ENCODE measurements at places on chromosomes 7 and 10.

- DNase-seq, result no peak
Observed at GRCh38 chr7:110888641-110889040, 202.3 kb upstream of the LRRN3 start.

- DNase-seq, result peak; percentile 40
Observed at GRCh38 chr10:86899670-86900276, 57.6 kb downstream of the MMRN2 start.

- peak; percentile 23 for DNase-seq
Observed at GRCh38 chr7:140003913-140004382, 58.8 kb downstream of the PARP12 start.

DNA sequence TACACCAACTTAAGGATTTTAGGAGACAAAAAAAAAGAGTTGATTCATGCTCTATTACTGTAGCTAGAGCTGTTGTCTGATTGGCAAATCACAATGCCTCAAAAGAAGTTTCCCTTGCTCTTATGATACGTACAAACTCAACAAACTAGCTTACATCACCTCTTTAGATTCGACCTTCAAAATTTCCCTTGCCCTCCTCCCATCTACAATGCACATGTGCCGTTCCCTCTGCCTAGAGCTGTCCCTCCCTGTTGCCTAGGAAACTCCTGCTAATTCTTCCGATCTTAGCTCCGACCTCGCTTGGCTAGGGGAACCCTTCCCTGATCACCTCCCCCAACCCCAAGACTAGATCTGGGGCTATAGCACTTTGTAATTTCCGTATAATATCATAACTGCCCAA, 55.4 kb downstream of the MAP3K8 start:
- DNase-seq, result no peak

- DNase-seq, result no peak
Observed at GRCh38 chr7:1666823-1667565, 3.1 kb upstream of the ELFN1 start.

DNA sequence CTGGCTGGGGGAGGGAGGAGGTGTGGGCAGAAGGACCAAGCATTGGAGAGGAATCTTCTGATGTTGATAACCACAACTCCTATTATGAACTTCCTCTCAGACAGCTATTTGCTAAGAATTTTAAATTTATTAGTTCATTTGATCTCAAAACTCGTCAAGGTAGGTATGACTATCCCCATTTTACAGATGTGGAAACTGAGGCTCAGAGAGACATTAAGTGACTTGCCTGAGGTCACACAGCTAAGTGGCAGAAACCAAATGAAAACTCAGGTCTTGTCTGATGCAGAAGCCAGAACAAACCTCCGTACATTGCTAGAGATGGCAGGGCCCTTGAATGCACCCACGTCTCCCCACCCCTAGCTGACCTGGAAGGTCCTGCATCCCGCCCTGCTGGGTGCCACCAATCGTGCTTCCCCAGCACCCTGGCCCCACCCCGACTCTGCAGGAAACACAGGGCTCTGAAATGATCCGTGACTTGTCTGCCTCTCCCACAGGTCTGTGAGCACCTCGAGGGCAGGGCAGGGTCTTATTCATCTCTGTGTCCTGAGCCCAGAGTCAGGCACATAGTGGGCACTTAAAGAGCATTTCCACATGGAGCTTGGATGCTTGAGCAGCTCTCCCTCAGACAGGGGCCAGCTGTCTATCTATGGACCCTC, 5.6 kb upstream of the PALD1 start:
- no peak for DNase-seq

DNA sequence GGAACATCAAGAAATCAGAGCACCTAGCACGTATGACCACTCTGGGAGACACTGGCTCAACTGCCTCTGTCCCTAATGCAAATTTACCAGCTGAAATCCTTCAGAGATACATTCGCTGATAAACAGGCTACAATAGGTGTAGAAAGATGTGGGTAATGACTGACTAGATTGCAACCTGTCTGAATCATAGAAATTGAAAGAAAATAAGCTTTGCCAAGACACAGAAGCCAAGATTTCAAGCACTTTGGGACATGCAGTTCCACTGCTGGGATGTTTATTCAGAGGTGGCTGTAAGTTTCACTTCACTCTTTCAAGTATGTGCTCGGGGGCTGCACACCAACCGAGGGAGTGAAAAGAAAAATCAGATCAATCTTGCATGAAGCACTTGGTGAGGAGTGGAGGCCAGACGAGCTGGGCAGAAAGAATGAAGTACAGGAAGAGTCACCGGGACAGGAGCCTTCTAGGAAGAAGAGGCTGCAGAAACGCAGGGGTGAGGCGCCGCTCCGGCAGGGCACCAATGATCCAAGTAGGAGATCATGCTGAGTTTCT, 276.7 kb downstream of the PARD3 start:
- no peak for DNase-seq

- DNase-seq, result no peak
Observed at GRCh38 chr7:69622960-69623359, 24.7 kb downstream of the AUTS2 start.

- DNase-seq, result no peak
Observed at GRCh38 chr10:126201603-126202002, 186.7 kb downstream of the ADAM12 start.

- no peak for DNase-seq
Observed at GRCh38 chr7:53768186-53768585, 732.8 kb downstream of the POM121L12 start.

- DNase-seq, result no peak
Observed at GRCh38 chr7:85567983-85568382, 381.1 kb upstream of the SEMA3D start.

DNA sequence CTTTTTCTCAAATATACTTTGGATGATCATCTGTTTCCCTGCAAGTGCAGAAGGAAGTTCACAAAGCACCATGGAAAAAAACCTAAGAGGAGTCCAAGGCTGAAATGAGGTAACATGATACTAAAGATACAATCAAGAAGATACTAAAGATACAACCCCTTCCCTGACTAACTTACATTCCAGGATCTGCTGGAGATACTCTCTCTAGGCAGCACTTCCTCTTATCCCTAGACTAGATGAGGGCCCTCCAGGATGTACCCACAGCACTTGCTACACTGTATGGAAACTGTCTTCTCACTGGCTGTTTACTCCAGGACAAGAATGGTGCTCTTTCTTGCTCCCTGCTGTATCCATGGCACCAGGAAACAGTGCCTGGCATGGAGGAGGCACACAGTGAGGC, 116.4 kb upstream of the NFE2L3 start:
- no peak for DNase-seq

DNA sequence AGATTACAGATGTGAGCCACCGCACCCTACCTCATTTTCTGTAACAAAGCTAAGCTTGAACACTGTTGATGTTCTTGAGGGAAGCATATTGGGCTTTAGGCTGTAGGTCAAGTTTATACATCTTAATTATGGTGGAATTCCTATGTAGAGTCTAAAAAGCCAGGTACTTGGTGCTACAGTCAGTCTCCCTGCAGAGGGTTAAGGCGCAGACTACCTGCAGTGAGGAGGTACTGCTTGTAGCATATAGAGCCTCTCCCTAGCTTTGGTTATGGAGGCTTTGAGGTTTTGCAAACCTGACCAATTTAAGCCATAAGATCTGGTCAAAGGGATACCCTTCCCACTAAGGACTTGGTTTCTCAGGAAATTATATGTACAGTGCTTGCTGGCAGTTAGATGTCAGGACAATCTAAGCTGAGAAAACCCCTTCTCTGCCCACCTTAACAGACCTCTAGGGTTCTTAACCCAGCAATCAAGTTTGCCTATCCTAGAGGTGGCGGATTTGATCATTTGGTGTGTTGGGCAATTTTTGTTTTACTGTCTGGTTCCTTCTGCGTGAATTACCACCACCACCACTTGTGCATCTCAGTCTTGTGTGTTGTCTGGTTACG, 6.0 kb downstream of the PPIA start:
- no peak for DNase-seq

DNA sequence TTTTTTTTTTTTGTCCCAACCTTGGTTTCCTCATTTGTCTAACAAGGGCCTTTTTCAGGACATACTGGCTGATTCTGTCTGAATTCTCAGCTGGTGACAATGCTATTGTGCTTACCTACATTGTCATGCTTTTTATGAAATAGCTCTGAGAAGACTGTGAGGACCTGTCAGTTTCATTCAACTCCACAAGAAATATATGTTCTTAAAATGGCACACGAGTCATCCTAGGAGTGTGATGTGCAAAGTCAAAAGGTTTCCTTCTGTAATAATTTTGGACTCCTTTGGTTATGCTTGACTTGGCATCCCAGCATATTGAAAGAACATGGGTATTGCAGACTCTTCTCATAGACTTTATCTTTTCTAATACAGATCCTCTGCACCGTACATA, 316.0 kb downstream of the GFRA1 start:
- DNase-seq, result no peak

DNA sequence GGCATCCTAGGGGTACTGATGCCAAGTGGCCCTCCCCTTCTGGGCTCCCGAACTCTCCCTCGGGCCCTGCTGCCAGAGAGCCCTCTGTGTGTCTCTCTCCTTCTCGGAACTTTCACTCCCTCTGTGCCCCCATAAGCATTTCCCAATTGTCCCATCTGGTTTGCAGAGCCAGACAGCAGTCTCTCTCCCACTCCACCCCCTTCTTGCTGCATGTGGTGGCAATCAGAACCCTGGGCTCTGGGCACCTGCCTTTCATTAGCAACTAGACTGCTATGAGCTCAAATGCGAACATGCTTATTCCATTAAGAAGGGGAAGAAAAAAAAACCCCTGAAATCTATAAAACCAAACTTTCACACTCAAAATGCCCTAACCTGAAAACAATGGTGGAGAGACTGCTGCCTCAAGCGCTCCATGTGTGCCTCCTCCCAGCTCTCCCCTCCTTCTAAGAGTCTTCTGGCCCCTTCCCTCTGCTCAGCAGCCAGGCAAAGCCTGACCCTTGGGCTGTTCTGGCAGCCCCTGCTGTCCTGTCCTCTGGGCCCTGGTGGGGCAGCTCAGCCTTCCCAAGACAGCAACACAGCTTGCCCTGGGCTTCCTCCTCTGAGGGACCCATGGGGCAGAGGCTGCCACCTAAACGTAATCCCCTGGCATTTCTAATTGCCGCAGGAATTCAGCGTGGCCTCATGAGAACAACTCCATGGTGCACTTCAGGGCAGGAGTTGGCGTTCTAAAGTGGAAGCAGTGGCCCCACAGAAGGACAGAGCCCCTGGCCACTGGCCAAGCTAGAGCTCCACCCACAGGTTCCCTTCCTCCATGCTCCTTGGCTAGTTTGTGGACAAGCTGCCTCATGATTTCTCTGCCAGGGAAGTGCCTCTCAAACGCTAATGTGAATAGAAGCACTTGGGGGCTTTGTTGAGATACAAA, 415.4 kb downstream of the PLXNA4 start:
- peak; percentile 42 for DNase-seq

- no peak for DNase-seq
Observed at GRCh38 chr7:111931958-111932357, 274.2 kb downstream of the DOCK4 start.

- no peak for DNase-seq
Observed at GRCh38 chr10:81915504-81915897, 40.5 kb downstream of the NRG3 start.

DNA sequence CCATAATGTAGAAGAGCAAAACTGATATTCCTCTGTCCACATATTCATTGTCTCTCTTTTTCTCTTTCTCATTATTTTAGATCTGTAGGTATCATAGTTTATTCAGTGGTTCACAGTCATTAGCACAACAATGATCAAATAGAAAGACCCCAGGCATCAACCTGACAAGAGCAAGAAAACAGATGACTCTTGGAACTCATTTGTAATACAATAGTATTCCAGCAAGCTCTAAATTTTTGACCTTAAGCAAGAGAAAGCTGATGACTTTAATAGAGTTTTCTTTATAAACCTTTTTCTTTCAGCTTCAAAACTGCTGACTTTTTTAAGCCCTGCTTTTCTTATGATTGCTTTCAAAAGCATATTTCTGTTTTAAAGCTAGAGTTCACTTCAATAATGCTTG, 507.5 kb upstream of the SORCS1 start:
- no peak for DNase-seq

DNA sequence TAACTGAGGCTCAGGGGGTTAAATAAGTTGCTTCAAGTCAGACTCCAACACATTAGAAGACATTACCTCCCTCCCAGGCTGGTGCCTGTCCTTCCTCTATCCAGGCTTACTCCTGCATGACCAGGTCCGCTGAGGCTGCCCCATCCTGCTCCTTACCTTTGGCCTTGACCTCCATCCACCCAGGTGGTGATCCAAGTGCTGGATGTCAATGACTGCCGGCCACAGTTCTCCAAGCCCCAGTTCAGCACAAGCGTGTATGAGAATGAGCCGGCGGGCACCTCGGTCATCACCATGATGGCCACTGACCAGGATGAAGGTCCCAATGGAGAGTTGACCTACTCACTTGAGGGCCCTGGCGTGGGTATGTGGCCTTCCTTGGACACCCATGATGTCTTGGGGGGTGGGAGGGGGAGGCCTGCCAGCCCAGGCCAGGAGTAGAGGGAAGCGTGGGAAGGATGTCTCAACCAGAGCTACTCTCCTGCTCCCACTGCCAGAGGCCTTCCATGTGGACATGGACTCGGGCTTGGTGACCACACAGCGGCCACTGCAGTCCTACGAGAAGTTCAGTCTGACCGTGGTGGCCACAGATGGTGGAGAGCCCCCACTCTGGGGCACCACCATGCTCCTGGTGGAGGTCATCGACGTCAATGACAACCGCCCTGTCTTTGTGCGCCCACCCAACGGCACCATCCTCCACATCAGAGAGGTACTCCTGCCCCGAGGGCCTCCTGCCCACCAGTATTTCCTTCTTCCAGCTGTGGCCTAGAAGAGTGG, 29.6 kb upstream of the VSIR start:
- DNase-seq, result no peak

GRCh38 chr7:55251911-55252310, 113.2 kb upstream of the LANCL2 start:
- DNase-seq, result no peak

- DNase-seq, result no peak
Observed at GRCh38 chr10:62268027-62268398, 631 bp downstream of the RTKN2 start.

DNA sequence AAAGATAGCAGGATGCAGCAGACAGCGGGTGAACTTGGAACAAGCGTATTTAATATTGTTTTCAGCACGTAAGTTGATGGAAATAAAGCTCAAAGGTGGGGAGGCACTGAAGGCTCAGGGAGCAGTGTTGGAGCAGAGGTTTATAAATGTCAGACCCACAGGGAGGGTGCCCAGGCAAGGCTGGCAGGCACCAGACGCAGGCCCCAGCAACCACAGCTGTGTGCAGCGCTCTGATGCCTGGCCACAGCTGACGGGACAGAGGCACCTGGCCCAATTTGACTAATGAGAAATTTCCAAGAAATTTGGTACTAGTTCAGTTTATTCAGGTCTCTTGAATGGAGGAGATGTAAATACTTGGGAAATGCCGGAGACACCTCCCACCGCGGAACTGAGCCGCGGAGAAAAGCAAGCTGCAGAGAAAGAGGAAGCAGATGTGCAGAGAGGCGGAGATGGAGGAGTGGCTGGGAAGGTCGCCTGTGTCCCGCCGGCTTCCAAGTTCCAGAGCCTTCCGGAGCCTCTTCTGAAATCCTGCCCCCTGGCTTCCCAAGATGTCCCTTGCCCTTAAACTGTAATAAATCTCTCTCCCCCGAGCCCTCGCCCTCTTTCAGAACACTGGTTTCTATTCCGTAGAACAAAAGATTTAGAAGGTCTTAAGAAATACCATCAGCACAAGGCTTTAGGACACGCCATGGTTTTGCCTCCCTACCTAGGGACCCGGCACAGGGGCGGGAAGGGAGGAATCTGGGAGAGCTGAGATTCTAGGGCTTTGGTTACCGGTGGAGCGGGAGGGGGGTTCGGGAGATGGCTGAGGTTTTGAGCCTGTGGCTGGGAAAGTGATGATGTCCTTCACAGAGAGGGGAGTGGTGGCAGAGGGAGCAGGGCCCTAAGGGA, 38.4 kb upstream of the PLXNA4 start:
- DNase-seq, result no peak

- no peak for DNase-seq
Observed at GRCh38 chr7:132098327-132098726, 477.9 kb downstream of the PLXNA4 start.

Measured in AG09319 (cell line).